ENCODE measurements at places on chromosomes 4 and X.

DNA sequence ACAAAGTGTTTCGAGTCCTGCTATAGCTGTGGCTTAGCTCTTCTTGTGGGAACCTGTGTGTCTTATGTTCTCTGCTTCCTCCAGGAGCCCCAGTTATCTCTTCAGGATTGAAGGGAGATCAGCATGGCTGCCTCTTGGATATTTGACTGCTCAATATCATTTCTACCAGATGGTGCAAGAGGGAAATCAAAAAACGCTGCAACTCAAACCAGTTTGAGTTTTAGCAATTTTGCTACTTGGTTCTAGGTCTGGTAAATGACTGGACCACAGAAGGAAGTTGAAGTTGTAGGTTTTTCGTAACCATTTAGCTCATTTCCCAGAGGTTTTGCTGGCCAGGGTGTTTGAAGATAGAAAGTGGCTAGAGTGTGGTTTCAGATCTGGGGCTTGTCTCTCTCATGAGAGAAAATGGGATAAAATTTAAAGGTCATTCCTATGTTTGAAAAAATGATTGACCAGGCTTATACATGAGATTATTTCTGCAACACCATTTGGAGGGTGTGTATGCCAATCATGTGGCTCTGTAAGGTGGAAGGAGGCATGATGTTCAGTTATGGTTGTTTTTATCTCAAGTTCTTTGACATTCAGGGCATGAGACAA, 210.4 kb downstream of the SPRY1 start:
- no peak for DNase-seq

DNA sequence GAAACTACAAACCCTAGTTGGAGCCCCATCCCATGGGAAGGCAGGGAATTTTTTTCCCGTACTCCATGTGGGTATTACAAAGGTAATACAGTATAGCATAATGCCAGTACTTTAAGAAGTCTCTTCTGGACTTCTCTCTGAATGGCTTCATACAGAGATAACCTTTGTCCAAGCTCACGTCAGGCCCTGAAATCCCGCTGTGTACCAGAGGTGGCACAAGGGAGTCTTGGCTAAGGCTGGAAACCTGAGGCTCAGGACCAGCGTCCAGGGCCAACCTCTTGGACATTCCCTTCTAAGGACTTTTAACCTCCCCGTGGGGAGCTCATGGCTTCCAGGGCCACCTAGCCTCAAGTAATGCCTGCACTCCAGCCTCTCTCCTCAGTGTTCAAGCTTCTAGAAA, 338.9 kb upstream of the FAM241A start:
- DNase-seq, result no peak

DNA sequence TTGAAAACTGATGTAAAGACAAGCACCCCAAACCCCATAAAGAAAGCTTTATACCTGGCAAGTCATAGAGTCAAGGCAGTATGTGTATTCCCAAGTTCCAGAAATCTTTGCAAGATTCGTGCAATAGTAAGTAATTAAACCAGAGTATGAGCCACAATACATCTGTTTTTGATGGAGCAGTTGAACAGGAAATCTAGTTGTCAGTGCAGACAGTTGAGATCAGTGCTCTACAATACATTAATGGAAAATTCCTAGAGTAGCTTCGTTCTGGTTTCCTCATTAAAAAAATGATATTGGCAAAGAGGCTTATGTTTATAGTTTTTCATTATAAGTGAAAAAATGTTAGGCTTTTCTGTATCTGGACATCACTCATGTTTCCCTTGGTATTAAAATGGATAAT, 575.3 kb downstream of the TRIML1 start:
- no peak for DNase-seq

- no peak for DNase-seq
These were observed 38.2 kb downstream of the C4orf50 start for GRCh38 chr4:5979981-5980380.

GRCh38 chr4:1047106-1047975, 35.9 kb downstream of the FGFRL1 start:
- DNase-seq, result no peak

- no peak for DNase-seq
These were observed 12.0 kb downstream of the EREG start for GRCh38 chr4:74376888-74377483.

DNA sequence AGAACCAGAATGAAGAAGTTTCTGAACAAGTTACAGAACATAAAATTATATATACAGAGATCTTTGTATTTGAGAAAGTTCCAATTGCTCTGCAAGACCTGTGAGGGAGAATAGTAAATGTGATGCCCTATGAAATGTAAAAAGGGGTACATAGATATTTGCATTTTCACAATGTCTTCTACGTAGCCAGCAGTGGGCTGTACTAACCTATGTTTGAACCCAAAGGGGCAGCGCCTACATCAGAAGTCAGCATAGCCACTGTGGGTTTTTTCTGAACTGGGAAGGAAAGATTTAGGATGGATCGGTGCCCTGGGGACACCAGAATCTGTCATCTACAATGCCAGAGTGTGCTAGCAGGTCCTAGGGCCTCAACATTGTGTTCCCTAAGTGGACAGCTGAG, 69.5 kb upstream of the CT45A1 start:
- no peak for DNase-seq

DNA sequence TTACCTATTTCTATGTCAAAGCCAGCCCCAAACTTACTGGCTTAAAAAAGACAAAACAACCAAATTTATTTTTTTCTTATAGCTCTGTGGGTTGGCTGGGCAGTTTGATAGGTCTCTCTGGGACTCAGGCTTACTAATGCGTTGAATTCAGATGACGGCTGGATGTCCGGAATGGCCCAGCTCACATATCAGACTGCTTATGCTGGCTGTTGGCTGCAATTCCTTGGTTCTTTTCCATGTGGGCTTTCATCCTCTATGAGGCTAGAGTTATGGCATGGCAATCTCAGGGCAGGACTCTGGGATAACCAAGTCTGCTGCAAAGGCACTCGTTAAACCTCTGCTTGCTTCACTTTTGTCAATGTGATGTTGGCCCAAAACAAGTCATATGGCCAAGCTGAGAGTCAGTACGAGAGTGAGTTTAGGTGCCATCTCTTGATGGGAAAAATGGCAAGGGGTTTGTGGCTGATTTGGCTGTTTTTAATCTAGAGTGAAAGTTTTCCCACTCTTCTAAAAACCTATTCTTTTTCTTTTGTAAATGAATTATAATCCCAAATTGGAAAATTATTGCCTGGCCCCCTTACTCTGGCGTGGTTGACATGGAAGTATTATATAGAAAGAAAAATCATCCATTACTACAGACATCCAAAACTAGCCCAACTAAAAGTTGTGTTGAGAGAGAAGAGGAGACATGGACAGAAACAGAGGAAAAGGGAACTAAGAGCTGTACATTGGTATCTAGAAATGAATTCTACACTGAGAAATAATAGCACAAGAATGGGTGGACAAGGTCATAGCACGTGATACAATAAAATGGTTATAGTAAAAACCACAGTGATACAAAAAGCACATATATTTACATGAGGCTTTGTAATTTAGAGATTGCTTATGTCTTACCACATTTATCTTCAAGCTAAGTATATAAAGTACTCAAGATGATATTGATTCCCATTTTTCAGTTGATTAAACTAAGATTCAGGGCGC, 6.6 kb downstream of the PRIMPOL start:
- no peak for DNase-seq

- peak; percentile 50 for DNase-seq
These were observed 19.5 kb downstream of the UTP14A start for GRCh38 chrX:129925305-129926092.

GRCh38 chrX:17323397-17323796, 51.6 kb upstream of the NHS start:
- DNase-seq, result no peak

DNA sequence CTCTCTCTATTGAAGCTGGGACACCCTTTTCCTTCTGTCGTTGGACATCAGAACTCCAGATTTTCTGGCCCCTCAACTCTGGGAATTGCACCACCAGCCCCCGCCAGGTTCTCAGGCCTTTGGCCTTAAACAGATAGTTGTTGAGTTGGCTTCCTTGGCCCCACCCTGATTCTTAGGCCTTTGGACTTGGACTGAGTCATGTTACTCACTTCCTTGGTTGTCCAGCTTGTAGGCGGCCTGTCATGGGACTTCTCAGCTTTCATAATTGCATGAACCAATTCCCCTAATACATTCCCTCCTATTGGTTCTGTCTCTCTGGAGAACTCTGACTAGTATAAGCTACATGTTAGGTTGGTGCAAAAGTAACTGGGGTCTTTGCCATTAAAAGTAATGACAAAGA, 195.7 kb downstream of the GPAT3 start:
- no peak for DNase-seq

DNA sequence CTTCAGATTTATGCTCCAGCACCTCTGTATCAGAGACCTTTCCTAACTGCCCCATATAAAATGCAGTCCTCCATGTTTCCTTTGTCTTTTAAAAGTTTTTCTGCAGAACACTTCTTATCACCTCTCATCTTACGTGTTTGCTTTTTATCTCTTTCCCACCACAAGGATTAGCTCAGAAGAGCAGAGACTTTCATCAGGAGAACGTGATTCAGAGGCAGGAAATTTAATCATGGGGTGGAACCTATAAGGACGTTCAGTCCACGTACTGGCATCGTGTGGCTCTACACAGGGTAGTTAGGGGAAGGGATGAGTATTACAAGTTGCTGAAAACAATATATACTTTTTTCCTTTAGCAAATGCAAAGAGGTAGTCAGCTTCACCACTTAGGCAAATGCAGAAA, 98.7 kb downstream of the SORBS2 start:
- DNase-seq, result no peak

DNA sequence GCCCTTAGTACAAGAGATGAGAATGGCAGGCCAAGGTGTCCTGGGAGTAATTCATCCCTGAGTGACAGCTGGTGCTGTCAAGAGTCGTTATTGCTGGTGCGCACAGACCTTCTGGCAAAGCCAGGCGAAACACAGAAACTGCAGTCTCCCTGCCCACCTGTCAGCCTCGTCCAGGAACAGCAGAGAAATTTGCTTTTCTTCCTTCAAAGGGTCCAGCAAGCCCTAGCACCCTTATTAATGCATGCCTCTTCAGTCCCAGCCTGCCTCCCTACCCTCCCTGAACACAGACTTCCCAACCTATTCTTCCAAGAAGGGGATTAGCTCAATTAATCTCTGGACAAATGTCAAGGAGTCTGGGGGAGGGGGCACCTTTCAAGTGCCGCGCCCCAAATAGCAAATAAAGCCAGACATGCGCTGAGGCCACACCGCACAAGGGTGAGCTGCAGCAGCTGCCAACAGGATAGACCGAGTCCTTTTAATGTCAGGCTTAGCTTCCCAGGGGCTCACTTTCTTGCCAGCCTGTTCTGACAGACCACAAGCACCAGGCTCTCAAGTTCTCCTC, 250.7 kb upstream of the RASGEF1B start:
- DNase-seq, result no peak

DNA sequence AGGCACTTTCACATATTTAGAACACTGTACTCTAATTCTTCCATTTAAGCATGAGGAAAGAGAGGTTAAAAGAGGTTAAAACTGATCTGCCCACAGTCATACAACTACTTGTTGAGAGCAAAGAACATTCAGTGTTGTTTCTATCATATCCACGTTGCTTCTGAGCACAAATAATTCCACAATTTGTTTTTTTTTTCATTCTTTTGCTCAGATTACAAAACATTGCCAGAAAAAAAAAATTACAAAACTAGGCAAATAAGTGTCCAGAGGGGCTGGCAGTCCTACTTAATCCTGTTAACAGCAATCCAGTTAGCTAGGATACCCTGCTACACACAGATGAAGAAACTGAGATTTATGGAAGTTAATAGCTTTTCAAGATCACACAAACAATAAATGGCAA, 6.3 kb upstream of the USP53 start:
- no peak for DNase-seq

DNA sequence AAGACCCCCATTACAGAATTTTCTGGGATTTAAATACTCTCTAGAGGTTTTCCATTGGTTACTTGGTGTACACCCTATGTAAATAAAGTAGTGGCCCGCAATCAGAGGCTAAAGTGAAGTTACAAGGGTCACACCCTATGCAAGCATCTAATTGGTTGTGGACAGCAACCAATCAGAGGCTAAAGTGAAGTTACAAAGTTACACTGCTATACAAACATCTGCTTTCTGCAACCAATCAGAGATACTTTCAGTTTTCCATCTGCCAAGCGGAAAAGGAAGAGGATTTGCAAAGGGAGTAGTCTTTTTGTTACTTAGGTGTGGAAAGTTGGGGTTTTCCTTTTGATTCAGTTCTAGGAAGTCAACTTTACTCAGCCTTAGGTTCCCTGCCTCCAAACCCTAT, 2.0 kb upstream of the ATRX start:
- no peak for DNase-seq

DNA sequence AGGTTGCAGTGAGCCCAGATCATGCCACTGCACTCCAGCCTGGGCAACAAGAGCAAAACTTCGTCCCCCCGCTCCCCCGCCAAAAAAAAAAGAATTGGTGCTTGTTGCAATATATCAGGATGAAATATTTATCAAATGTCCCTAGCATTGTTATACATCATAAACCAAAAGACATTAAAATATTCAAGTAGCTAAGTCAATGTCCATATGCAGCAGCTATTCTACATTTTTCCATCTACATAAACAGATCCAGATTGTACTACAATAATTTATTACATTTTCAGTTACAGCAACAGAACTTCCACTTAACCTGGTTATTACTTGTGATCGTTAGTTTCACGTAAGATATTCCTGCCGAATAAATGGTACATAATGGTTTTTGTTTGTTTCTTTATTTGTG, 64.1 kb downstream of the ARAP2 start:
- DNase-seq, result no peak

Data from activated naive CD4-positive, alpha-beta T cell (primary cell).